ENCODE measurements at places on chromosomes 7 and 10.

DNA sequence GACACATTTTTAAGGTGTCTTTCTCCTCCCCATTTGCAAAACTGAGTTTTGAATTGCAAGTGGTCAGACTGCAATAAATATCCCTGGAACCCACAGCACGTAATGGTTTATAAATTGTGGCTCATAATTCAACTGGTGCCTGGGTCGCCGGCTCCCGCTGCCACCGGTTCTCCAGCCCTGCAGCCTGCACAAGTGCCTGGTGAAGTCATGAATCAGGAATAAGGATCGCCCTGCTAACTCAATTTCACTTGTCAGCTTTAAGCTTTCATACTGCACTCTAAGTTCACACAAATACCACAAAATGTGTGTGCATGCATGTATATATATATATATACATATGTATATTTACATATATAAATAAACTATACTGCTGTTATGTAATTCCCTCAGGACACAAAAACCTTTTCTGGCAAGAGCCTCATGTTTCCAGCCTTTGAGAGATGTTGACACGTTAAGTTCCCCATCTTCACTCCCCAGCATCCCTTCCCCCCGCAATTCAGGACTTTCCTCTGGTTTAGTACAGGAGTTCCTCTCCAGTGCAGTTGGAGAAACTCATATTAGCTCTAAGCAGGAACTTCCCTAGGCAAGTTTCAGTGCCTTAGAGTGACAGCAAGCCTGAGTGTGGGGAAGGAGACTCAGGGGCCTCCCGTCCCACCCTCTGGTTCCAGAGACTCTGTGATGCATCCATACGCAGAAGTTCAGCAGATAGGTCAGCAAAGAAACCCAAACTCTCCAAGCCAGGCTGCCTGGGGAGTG is 129.2 kb upstream of the UNC5B start:
- DNase-seq: no peak

DNA sequence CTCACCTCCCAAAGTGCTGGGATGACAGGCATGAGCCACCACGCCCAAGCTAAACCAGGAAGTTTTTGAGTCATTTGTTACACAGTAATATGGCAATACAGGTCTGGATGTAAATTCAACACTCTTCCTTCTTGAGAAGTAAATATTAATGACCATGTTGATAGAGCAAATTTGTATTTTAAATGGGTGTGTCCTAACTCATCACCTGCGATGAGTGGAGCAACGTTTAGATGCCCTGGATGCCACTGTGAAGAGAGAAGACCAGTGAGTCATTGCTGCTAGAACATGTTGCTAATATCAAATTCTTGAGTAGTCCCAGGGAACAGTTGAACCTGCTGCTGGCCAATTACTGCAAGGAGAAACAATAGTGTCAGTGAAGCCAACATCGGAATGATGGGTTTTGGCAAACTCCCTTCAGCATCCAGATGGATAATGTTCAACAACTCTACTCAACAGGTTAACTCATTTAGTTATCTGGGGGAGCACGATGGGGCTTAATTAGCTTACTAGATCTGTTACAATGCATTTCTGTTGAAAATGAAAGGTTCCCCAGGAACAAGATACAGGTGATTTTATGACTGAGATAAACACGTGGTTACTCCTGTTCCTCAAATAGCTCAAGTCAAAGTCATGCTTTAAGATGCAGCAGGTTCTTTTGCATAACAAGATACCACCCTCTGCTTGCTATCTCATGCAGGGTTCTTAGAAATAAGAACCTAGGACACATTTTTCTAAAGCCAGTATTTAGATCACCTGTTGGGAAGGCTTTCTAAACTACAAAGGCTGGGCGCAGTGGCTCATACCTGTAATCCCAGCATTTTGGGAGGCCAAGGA is 146.8 kb downstream of the CALN1 start:
- no peak for DNase-seq

DNA sequence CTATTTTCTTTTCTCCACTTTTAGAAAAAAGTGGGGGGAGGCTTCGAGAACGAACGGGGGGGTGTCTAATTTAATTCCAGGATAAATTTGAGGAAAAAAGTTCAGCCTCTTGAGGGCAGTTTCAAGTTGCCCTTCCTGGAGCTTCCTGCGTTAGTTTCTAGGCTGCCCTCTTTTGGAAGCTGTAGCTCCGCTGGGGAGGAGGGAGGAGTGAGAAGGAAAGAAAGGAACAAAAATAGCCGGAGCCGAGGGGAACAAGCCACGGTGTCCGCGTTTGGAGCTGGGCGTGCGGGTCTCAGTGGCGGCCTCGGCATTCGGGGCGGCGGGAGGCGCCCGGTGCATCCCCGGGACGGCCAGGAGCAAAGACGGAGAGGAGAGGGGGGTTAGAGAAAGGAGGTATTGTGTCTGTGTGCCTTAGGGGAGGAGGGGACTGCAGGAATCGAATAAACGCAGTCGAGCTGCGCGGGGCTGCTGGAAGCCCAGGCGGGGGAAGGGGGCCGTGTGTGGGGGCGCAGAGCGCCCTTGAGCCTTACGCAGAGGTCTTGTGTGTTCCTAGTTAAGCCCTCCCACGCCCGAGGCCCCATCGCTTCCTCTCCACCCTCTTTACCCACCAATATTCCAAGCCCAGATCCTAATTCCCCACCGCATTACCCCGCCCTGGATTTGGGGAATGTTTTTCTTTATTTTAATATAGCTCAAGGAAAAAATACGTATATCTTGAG is 2.0 kb upstream of the TNRC18 start:
- DNase-seq: no peak

DNA sequence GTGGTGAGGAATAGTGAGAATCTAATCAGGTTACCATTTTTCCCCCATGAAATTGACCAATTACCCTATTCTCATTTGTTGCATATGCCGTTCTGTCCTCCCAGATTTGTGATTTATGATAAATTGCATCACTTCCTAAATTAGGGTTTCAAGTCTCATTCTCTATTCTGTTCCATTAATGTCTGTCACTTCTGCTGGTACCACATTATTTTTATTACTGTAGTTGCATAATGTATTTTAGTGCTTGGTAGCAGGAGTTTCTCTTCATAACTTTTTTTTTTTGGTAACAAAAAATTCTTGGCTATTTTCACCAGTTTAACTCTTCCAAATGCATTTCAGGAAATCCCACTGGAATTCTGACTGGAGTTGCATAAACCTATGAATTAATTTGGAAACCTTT is 44.0 kb upstream of the FAM133B start:
- no peak for DNase-seq

DNA sequence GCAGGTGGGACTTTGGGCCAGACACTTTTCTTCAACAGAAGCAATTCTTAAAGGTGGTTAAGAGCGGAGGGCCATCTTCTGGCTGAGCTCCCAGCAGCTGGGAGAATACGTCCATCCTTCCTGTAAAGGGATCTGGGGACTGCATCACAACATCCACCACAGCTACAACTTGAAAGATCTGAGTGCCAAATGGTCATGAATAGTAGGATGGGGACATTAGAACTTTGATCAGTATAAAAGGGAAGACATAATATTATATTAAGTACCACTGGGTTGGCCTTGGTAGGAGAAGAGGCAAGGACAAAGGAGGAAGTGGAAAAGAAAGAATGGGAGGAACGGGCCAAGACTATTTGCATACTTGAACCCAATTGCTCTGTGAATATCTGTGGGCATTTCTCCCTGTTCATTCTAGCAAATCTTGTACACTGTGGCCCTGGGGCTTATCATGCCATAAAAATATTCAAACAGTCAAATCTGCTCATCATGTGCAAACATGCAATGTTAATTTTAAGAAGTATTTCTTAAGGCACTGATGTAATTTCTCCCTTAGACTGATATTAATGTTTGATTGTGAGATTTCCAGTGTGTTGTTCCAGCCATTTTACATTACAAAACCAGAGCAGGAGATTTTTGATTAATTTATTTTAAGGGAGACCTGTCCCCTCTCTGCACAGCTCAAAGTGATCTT is 65.5 kb upstream of the CREB5 start:
- no peak for DNase-seq

DNA sequence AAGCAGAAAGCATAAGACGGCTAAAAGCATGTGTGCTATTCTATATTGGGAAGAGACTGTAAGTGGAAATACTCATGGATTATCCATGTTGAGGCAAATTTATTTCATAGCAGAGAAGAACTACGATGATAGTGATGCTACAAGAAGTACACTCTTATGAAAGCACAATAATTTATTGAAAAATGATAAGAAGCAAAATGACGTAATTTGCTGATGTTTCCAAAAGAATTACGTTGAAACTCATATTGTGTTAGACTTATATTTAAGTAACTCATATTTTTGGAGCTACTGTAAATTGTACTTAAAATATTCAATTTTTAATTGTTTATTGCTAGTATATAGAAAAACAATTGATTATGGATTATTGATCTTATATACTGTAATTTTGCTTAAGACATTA is 1622.5 kb downstream of the REEP3 start:
- DNase-seq: no peak

DNA sequence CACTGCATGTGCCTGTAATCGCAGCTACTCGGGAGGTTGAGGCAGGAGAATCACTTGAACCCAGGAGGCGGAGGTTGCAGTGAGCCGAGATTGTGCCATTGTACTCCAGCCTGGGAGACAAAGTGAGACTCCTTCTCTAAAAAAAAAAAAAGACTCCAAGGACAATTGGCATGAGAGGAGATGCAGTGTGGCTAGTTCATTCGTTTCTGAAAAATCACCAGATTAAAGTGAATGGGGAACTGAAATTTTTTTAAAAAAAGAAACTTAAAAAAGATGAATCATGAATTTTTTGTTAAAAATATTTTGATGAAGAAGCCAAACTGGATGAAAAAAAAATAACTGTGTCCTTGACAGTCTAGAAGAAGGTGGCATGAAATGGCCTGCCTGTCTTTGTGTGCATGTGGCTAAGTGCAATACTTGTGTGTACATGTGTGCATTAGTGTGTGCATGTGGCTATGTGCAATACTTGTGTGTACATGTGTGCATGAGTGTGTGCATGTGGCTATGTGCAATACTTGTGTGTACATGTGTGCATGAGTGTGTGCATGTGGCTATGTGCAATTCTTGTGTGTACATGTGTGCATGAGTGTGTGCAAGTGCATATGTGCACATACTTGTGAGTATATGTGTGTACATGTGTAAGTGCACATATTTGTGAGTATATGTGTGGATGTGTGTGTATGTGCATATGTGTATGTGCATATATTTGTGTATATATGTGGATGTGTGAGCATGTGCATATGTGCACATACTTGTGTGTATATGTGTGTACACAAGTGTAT is 391.7 kb upstream of the KLF6 start:
- DNase-seq: no peak

DNA sequence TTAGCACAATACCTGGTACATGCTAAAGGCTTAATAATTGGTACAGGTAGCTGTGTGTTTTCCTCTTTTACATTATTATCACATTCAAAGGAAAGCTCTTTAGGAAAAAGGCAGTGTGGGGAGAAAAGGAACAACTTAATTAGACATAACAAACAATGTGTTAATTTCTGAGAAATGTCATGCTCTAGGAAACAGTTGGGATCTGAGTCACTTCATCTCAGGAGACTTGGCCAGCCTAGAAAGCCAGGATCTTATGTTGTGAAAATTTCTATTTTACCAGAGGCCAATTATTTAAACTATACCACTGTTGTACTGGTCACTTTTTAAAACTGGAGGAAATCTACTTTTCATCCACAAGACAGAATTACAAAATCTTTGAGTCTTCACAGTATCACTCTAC is 39.6 kb downstream of the ARMH3 start:
- no peak for DNase-seq

- no peak for DNase-seq
These were observed 3.9 kb upstream of the TOMM7 start for GRCh38 chr7:22826593-22826992.

GRCh38 chr10:26869528-26869927 is 8.8 kb upstream of the ABI1 start:
- DNase-seq: no peak

DNA sequence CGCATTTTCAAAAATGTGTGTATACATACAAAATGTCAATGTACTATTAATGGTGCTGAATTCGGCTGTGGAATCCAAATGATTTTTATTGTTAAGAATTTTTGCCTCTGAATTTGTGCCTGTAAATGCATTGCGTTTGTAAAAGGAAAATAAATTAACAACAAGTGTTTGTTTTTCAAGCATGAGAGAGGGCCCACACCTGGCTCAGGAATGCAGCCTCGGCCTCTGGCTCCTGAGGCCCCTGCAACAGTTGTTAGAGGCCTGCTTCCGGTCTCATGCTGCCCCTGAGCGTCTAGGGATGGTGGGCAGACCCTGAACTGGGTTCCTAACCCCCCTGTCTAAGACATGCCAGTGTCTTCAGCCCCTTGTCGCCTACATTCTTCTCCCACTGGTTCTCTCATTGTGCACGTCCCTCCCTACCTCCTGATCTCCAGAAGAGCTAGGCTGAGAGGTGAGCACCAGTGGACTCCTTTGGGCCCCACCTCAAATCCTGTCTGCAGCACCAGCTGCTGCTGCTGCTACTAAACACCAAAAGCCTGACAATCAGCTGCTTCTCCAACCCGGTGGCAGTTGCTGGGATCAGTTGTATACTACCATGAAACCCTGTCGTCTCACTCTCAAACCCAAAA is 1.9 kb upstream of the BTBD16 start:
- no peak for DNase-seq

GRCh38 chr10:12214093-12214492 is 18.1 kb downstream of the CDC123 start:
- DNase-seq: no peak

DNA sequence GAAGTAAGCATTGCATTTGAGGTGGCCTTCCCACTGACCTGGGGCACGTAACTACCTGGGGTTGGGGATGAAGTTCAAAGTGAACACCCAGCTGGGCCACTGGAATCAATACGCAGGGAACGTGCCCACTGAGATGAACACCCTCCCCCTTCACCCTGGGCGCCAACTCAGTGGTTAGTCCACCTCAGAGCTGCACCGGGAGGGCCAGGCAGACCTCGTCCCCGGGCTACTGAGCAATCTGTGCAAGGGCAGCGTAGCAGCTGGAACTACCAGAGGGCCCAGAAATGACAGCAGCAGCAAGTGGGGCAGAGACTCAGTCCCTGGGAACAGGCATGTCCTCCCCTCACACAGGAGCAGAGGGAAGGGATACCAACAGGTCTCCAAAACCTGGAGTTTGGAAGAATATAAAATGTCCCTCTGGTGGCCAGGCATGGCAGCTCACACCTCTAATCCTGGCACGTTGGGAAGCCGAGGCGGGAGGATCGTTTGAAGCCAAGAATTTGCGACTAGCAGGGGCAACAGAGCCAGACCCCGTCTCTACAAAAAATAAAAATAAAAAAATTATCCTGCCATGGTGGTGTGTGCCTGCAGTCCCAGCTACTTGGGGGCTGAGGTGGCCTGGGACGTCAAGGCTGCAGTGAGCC is 143.9 kb downstream of the SH3PXD2A start:
- DNase-seq: no peak

- peak; percentile 44 for DNase-seq
These were observed 16.8 kb downstream of the VSIR start for GRCh38 chr10:71756311-71757191.

GRCh38 chr7:156764016-156764669 is 123.6 kb downstream of the RNF32 start:
- DNase-seq: no peak

DNA sequence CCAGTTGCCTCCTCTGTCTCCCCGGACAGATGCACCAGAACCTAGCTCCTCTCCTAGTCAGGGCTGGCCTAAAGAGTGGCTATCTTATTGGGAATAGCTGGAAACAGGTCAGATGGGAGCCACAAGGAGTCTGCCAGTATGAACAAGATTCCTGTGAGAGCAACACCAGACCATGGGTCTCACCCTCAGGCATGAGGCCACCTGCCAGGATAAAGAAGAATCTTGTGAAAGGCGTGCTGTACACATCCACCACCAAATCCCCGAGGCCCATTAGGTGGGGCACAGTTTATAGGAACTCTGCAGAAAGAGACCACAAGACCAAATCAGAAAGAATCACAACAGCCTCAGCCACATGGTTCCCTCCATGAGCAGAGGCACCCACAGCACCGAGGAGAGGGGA is 325.9 kb downstream of the TNS3 start:
- DNase-seq: no peak
